ENCODE measurements at places on chromosomes 5 and 9. TPM values are rescaled to one million over a fixed set of nuclear protein-coding genes. Genes with fewer than 3 reads are reported as not detected.

The C5orf63 gene
- 10.3 TPM for total RNA-seq

The NXNL2 gene
- not detected for total RNA-seq

The QRFP gene
- not detected for total RNA-seq

The ANKRD18A gene
- 0.12 TPM for total RNA-seq

DNA sequence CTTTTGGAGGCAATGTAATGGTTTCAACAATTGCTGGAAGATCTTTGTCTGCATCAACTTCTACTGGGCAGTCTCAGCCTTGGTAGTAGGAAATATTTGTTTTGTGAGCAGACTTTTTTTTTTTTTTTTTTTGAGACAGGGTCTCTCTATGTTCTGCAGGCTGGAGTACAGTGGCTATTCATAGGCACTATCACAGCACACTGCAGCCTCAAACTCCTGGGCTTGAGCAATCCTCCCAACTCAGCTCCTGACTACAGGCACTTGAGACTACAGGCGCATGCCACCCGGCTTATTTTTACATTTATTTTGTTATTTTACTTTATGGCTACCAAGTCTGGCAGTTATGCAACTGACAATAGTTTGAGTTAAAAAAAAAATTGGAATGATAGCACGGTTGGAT is 187.3 kb downstream of the SNX18 start:
- no peak for DNase-seq

The PCSK5 gene
- 25.5 TPM for total RNA-seq

- DNase-seq = no peak
These were observed 13.8 kb downstream of the TSPAN17 start for GRCh38 chr5:176660860-176661641.

DNA sequence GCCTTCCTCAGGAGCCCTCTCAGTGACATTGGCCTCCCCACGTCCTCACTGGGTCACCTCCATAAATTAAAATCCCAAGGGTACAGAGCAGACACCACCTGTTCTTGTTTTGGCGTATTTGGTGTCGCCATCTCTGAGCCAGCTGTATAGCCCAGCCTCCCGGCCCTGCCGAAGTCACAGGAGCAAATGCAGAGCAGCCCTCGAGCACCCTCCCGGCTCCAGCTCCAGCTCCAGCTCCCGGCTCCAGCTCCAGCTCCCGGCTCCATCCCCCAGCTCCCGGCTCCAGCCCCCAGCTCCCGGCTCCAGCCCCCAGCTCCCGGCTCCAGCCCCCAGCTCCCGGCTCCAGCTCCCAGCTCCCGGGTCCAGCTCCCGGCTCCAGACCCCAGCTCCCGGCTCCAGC is 74.3 kb downstream of the ZNF354C start:
- no peak for DNase-seq

The SLC6A3 gene
- total RNA-seq = not detected

The SH3TC2 gene
- total RNA-seq = 2.5 TPM

GRCh38 chr5:81140441-81140840 is 92.7 kb upstream of the CKMT2 start:
- no peak for DNase-seq
